ENCODE measurements at places on chromosomes 5 and 9.

- DNase-seq = no peak
Measured at GRCh38 chr9:113781896-113782295, 94.2 kb upstream of the ZNF618 start.

- DNase-seq = no peak
Measured at GRCh38 chr5:13250464-13251291, 693.8 kb downstream of the DNAH5 start.

GRCh38 chr5:139049780-139050179 is 148.4 kb downstream of the SIL1 start:
- no peak for DNase-seq

GRCh38 chr9:86515221-86515620 is 161.0 kb upstream of the TUT7 start:
- no peak for DNase-seq

DNA sequence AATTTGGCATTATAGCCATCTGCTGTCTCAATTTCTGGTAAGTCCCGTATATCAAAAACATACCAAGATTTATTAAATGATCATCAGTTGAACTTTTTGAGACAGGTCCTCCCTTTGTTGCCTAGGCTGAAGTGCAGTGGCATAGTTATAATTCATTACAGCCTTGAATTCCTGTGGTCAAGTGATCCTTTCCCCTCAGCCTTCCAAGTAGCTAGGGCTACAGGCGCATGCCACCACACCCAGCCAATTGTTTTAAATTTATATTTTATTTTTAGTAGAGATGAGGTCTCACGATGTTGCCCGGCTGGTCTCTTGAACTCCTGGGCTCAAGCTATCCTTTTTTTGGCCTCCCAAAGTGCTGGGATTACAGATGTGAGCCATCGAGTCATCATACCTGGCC is 418.9 kb downstream of the ARHGEF28 start:
- DNase-seq = no peak

- no peak for DNase-seq
Measured at GRCh38 chr9:68500457-68501381, 40.0 kb downstream of the TMEM252 start.

GRCh38 chr9:94812343-94812742 is 85.8 kb downstream of the AOPEP start:
- DNase-seq = no peak

- DNase-seq = no peak
Measured at GRCh38 chr9:2788919-2789318, 55.0 kb downstream of the PUM3 start.

GRCh38 chr5:951940-952596 is 56.5 kb upstream of the NKD2 start:
- DNase-seq = no peak

DNA sequence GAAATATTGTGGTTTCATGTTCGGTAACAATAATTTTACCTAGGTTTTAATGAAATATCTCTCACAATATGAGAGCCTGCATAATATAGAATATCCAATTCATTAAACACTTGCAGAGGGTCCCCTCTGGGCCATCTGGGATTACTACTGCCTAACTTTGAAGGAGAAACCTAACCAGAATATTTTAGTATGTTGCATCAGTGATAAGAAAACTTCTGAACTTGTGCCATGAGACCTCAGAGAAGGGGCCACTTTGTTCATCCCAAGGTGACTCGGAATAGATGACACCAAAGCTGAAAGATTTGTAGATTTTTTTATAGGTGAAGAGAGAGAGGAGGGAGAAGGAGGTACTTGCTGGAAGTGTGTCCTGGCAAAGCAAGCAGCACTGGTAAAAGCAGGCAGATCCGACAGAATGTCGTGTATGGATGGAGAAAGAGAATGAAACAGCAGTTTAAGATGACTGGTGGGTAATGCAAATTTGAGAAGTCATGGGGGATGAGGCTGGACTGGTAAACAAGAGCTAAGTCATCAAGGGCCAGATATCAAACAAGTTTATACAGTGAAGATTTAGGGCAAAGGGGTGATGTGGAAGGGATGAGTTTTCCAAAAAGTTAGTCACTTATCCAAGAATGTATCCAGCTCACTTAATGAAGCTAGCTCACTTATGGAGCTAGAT is 372.3 kb downstream of the ADGRV1 start:
- no peak for DNase-seq

- no peak for DNase-seq
Measured at GRCh38 chr5:27947088-27947487, 908.7 kb upstream of the CDH9 start.

- no peak for DNase-seq
Measured at GRCh38 chr5:30197662-30198061, 995.8 kb upstream of the CDH6 start.

- DNase-seq = no peak
Measured at GRCh38 chr5:90383903-90384302, 25.7 kb downstream of the CETN3 start.

DNA sequence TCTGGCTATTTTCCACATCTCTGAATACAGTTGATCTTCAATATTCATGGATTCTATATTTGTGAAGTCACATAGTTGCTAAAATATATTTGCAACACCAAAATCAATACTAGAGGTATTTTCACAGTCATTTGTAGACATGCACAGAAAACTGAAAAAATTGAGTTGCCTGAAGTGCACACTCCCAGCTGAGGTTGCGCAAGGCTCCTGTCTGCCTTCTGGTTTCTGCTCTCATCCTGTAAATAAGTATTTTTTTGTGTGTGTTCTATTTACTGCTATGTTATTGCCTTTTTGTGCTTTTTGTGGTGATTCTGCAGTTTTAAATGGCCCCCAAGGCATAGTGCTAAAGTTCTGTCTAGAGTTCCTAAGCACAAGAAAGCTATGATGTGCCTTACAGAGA is 371.1 kb upstream of the GRAMD2B start:
- DNase-seq = no peak

GRCh38 chr5:94395468-94395867 is 222.9 kb downstream of the KIAA0825 start:
- DNase-seq = no peak

GRCh38 chr5:135124128-135124527 is 90.1 kb upstream of the PITX1 start:
- no peak for DNase-seq

DNA sequence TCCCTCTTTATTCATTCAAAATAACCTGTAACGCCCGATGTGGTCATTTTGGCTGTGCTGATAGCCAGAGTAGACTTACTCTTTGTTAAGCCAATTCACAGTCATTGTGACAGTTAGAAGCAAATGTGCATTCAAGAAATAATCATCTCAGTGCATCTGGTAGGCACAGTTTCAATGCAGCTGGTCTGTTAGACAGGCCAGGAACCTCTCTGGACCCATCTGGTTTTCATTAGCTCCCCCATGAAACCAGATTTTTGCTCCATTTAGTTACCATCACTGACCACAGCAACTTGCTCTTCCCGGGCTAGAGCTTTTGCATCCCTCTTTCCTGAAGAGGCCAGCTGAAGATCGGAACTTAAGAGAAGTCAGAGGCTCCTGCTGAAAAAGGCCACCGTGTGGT is 284.2 kb downstream of the NSG2 start:
- no peak for DNase-seq

GRCh38 chr5:176355400-176356178 is 6.0 kb downstream of the KIAA1191 start:
- no peak for DNase-seq

DNA sequence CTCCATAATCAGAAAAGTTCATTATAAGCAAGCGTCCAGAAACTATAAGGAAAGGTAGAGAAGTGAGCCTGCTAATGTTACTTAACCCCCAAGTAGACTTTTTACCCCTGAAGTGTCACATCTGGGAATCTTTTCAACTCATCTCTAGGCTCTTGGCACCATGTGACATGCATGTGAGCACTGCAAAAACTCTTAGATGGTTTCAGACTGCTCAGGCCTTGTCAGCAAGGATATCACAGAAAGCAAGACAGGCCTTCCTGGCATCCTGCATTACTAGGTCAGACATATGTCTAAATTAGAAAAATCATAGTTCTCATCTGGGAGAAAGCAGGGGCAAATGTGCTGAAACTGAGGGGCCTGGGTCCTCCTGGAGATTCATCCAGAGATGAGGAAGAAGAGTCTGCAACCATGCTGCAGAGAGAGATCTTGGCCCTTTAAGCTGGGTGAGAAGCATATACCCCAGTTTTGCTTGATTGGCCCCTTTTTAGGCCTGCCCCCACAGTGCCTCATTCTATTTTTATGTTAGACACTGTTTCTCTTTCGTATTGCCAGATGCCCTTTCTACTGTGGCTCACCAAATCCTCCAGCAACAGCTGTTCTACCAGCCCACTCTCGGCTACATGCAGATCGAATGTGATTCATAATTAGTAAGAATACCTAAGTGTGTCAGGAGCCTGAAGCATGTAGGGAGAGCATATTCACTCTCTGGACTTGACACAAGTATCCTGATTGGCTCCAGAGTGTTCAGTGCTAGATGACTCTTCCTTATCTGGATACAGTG is 19.0 kb downstream of the TMEM8B start:
- DNase-seq = peak; percentile 37

DNA sequence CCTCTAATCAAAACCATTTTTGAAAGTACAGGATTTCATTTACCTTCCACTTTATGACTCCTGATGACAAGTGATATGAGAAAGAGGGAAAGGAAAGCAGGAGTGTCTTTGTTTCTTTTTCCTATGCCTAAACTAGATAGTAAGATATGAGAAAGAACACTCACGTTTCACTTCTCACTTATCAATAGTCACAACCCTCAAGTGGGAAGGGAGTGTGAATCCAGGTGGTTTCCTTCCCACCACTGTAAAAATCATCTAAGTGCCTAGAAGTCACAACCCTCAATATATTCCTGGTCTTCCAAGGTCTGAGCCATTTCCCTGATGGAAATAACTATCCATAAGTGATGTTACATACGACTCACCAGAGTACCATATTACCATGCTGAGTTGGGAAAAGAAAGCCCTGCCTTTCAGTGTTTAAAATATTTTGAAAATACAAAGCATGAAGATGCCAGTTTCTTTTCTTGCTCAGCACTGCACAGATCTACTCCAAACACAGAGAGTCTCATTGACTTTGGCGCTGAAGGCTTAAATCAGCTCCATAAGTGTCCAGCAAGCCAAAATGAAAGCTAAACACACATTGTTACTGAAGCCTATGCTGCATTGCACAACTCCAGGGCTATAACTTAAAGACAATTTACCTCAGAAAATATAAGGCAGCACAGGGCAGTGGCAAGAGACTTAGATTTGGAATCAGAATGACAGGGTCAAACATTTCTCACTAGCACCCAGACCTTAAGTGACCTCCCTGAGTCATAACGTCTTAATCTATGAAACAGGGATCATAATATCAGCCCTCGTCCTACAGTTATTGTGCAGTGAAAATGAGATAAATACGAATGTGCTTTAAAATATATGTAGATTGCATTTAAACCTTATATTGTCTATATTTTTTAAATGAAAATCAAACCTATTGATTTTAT is 301.2 kb downstream of the KIAA0825 start:
- no peak for DNase-seq

- no peak for DNase-seq
Measured at GRCh38 chr9:113940077-113940476, 64.0 kb downstream of the ZNF618 start.

- no peak for DNase-seq
Measured at GRCh38 chr9:133752739-133753446, 14.7 kb upstream of the SARDH start.

GRCh38 chr9:36832164-36832795 is 201.8 kb downstream of the PAX5 start:
- no peak for DNase-seq

DNA sequence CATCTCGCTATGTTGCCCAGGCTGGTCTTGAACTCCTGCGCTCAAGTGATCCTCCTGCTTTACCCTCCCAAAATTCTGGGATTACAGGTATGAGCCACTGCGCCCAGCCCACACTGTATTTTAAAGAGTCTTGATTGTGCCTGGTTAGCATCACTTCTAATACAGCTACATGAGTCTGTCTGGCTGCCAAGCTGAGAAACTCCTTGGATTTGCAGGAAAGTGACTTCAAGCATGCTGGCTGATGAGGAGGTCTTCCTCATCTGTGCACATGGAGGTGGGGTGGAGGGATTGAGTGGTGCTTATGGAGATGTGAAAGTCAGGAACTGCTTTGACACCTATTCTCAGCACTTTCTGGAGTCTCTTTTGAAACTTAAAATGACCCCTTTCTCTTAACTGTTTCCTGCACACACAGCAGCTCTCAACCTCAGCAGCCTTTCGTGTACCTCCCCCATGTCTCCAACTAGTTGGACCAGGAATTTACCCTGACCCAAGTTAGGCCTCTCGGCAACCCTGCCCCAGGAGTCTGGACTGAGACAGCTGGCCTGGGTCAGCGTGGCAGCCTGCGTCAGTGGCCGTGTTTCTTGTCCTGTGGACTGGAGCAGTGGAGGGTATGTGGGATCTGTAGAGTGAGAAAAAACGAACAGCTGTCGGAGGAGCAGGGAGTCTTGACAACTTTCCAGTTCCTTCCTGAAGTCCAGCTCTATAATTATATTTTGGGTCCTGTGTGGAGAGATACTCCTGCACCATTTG is 72.5 kb downstream of the ACER2 start:
- no peak for DNase-seq

DNA sequence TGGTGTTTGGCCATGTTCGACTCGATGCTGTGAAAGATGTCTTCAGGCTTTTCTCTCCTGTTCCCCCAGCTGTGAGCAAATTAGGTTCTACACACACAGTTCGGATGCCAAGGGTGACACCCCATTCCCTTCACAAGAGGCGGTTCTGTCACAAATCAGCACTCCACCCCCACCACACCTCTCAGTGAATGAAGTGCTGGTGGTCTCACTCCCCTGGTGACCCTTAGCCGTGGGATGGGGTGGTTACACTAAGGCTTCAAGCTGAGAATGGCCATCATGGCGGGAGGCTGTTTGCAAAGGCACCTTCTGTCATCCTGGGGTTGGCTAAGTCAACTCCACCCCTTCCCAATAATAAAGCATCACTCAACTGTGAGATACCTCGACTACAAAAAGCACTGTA is 26.4 kb downstream of the AMBP start:
- DNase-seq = no peak

DNA sequence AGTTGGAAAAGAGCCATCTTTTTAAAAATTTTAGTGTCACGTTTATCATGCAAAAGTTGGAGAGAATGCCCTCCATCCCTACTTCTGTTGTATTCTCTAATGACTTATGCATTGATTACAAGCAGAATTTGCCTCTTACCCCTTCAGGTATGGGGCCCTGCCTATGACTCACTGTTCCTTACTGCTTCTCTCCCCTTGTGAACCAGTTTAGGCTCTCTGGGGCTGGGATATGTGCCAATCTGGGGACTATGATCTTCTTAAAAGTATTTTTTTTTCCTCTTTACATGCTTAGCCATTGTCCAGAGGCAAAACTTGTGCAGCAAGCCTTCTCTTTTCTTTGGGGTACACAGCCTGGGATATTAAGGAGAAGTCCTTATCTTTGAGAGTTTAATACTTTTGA is 37.4 kb downstream of the CAMK4 start:
- no peak for DNase-seq

- no peak for DNase-seq
Measured at GRCh38 chr5:124665035-124665434, 81.4 kb downstream of the ZNF608 start.

DNA sequence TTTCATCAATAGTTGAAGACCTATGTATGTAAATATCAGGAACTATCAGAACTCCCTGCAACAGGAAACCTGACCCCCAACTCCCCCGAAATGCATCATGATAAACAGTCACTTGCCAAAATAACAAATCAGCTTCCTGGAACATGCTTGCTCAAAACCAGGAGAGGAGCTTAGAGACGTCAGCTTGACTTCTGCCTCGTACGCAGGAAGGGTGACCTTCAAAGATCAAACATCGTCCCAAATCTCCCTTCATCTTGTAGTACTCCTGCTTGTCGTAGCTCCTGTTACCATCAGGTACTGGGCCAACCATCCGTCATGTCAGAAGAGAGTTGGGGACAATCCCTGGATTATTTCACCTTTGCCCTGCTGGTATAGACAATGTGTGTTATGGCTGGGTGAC is 396.1 kb downstream of the GADD45G start:
- no peak for DNase-seq

- DNase-seq = no peak
Measured at GRCh38 chr5:127957183-127957582, 126.4 kb upstream of the SLC12A2 start.

Measured in stimulated activated CD8-positive, alpha-beta memory T cell treated with anti-CD3 and anti-CD28 coated beads, Interleukin-7, amount 100 ng/mL, for 48 hours (primary cell).